Stimulated activated CD8-positive, alpha-beta memory T cell treated with anti-CD3 and anti-CD28 coated beads, Interleukin-7, amount 100 ng/mL, for 48 hours (primary cell): ENCODE measurements at places on chromosomes 3 and 15.

GRCh38 chr3:132368515-132368914, 48.8 kb upstream of the DNAJC13 start:
- no peak for DNase-seq

DNA sequence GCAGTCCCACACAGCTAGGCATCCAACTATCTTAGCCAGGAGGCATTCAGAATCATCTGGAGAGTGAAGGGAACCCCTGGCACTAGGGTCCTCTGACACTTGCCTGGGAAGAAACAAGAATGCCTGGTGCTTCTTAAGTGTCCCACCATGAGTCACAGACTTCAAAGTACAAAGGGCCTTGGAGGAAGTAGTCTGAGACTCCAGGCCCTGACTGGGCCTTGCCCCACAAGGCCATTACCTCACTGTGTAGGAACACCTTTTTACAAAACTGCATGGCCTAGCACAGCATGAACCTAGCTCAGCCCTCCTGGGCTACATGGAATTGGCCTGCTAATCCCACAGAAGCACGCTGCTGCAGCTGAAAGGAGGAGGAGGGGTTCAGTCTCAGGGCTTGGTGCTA, 104.5 kb upstream of the SLCO2A1 start:
- no peak for DNase-seq

GRCh38 chr3:197950677-197951061, 679 bp downstream of the RPL35A start:
- no peak for DNase-seq

- no peak for DNase-seq
Observed at GRCh38 chr15:38745126-38745525, 180.5 kb upstream of the RASGRP1 start.

DNA sequence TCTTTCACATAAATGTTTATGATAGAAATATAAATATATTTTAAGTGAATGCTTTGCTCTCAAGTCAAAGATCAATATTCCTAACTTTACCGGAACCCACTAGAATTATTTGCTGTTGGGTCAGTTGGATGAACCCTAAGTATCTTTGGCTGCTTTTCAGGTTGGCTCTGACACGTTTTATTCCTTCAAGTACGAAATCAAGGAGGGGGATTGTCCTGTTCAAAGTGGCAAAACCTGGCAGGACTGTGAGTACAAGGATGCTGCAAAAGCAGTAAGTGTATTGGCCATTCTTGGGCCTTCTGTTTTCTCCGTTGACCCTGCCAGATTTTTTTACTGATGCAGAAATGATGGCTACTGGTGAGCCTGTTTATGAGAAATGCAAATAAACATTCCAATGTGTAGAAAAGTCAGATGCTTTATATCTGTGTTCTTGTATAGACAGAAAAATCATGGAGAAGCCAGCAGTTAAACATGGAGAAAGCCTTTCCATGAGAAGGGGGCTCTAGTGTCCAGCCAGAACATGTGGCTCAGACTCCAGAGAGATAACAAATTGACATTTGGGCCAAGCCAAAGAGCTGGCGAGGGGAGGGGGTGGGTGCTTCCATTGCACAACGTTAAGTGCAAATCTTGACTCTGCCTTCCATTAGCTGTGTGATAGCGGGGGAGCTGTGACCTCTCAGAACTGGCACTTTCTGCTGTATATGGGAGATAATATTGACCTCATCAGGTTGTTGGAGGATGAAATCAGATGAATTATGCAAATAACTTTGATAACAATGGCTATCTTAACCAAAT, 3.0 kb downstream of the KNG1 start:
- no peak for DNase-seq

DNA sequence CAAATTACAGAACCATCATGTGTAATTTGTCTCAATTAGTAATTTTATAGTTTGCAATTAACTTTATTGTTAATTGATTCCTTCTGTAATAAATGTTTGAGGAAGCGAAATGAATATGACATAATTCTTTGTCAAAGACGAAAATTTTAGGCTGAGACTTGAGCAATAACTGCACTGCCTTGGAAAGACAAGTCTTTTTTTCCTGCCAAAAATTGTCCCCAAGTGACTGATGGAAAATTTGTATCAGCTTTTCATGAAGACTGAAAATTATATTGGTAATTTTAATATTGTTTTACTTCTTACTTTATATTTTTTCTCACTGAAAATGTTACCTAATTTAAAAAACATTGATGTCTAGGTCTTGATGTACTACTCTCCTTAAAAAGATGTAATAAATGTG, 622.6 kb downstream of the NLGN1 start:
- DNase-seq, result no peak

DNA sequence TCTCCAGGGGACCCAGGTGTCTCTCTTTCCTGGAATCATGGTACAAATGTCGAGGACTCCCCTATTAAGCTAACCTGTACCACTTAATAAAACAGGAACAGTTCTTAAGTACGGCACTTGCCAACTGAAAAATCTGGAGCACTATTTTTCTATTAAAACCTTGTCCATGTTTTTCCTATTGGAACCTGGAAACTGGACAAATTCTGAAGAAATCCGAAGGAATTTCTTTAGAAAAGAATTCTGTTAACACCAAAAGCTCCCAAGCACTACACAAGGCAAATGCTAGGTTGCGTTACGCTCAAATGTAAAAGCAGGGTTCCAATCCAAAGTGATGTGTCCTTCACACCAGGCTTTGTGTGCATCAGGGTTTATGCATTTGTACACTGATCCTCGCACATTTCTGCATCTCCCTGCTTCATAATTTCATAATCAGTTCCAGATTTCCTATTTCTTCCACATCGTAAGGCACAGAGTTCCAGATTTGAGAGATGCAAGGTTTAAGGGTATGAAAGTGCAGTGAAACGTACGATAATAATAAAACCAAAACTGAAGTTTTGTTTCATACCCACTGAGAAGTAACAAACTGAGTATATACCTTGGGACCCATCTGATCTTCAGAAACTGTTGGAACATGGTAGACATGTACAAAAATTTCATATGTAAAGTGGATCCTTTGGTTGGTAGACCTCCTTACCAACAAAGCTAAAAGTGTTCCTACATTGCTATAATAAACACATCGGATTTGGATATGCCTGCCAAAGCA, 132.1 kb upstream of the WNT5A start:
- DNase-seq, result no peak

- DNase-seq, result no peak
Observed at GRCh38 chr3:25452740-25453139, 24.7 kb downstream of the RARB start.

GRCh38 chr15:63344731-63345390, 36.8 kb downstream of the CA12 start:
- no peak for DNase-seq

- no peak for DNase-seq
Observed at GRCh38 chr3:82044930-82045705, 283.7 kb upstream of the GBE1 start.

GRCh38 chr3:4972652-4973643, 6.3 kb upstream of the BHLHE40 start:
- DNase-seq, result no peak

- peak; percentile 41 for DNase-seq
Observed at GRCh38 chr3:111541911-111542483, at the start of gene CD96. Gene CD96, plus strand, starts transcription at chr3:111542197. Its CDS starts 52 bp downstream, at chr3:111542249.

- DNase-seq, result no peak
Observed at GRCh38 chr15:98381446-98381845, 266.9 kb upstream of the IGF1R start.

GRCh38 chr3:172562871-172563865, 39.9 kb upstream of the TNFSF10 start:
- DNase-seq, result peak; percentile 25

DNA sequence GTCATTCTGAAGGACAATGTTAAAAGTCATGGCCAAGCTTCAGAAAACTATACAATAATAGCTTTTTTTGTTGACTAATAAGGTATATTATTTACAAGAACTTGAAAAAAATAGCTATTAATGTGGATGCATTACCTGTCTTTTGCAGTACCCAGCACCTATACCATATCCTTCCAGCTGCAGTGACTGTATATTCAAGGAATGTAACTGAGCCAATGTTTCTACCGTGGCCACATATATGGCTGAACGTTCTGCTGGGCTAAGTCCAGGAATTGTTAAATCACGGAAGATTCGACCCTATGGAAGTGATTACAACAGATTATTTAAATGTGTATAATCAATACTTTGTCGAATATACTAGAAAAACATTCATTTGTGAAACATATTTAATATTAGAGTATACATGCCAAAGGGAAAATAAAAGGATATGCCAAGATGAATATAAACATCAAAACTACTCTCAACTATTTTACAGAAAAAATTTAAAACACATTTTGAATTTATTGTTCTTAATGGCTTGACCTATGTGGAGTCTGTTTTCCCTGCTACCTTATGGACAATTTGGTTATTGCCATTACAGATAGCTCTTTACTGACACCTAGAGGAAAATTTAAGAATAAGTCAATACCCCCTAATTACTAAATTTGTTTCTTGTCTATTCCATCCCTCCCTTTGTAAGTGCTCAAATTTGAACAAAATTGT, 17.6 kb downstream of the ACAD11 start:
- no peak for DNase-seq

GRCh38 chr15:61946778-61947177, 113.5 kb downstream of the VPS13C start:
- DNase-seq, result no peak

DNA sequence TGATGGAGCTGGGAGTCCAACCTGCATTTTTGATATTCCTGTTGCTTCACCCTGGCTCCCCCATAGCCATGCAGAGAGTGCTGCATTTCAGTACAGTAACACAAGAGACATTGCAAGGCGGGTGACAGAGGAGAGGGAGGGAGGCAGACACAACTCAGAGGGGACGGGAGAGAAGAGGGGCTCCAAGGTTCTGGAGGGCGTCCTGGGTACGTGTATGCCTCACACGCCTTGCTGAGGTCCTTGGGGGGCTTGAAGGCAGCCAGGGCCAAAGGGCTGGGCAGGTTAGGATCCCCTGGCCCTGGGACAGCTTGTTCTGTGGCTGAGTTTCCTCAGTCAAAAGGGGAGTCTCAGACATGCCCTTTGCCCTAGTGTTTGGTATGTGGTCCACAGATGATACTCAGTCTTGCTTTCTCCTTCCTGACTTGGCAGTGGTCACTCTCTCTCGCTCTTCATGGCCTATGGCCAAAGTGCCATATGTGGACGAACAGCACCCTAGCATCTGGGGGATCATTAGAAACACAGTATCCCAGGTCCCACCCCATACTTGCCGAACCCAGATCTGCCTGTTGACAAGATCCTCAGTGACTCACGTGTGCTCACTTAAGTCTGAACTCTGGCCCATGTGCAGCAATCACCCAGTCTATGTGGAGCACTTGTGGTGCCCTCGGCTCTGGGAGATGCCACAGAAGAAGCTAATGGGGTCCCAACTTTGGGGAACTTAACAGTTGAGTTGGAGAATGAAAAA, 52.9 kb downstream of the FGD5 start:
- no peak for DNase-seq

GRCh38 chr3:88005066-88005465, 53.7 kb downstream of the CGGBP1 start:
- no peak for DNase-seq

GRCh38 chr15:62873203-62873602, 169.3 kb upstream of the TPM1 start:
- no peak for DNase-seq

DNA sequence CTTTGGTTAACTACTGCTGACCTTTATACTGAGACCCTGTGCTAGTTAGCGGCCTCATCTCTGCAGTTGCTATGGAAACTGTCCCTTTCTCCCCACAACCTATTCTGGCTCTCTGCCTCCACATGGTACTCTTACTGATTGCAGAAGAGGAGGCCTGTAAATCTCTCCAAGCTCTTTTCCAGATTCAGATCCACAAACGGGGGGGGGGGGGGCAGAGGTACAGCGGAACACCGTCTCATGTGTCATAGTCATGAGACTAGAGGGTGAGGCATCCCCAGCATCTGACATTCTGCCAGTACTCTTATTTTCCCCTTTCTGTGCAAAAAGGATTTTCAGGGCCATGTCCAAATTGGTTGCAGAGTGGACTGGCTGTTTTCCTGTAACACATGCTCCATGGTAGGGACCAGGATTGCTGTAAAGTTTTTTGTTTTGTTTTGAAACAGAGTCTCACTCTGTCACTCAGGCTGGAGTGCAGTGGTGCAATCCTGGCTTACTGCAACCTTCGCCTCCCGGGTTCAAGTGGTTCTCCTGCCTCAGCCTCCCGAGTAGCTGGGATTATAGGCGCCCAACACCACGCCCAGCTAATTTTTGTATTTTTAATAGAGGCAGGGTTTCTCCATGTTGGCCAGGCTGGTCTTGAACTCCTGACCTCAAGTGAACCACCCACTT, 8.3 kb upstream of the MAP1A start:
- DNase-seq, result no peak

DNA sequence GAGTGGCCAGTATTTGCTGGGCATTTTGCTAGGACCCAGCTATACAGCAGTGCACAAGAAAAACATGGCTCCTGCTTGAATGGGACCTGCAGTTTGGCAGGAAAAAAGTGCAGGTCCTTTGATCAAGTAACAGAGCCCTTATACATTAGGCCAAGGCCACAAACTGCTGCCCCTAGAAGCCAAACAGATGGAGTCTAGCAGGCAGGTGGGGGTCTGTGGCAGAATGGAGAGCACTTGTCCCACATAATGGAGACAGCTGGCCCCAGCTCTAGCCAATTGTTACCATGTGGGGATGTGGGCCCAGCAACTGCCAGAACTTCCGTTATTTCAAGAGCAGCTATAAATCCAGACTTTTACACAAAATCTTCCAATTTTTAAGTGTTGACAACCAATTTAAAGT, 79.3 kb downstream of the SHQ1 start:
- no peak for DNase-seq

GRCh38 chr3:46566040-46566641, at the start of gene LRRC2:
Gene LRRC2, minus strand, starts transcription at chr3:46566302. Its CDS starts 14,711 bp downstream, at chr3:46551591.
- DNase-seq, result no peak

DNA sequence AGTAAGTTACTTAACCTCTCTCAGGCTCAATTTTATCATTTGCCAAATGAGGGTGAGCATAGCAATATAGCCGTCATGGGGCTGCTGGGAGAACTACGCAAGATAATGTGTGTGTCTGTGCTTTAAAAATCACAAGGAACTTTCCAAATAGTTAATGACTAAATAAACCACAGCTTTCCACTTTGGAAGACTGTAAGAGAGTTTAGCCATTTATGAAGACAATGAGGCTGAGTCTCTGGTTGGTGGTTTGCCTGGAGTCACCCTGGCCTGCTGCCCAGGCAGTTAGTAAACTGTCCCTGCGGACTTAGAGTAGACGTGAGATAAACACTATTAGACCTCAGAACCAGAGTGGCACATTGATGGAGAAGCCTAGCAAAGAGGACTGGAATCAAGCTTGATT, 357.7 kb downstream of the CLSTN2 start:
- no peak for DNase-seq

- no peak for DNase-seq
Observed at GRCh38 chr3:17972030-17972429, 229.6 kb upstream of the TBC1D5 start.

DNA sequence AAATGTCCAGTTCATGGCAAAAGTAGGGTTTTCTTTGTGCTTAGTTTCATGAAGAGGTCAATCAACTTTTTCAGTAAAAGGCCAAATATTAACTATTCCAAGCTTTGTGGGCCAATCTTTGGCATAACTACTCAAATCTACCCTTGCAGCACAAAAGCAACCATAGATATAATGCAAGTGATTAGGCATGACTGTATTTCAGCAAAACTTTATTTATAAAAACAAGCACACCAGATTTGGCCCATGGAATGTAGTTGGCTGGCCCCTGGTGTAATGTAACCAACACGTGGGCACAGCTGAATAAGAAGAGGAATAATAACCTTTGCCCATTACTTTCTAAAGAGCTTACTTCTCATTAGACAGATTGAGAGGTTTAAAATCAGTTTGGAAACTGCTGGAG, 50.6 kb downstream of the CASR start:
- DNase-seq, result no peak

- peak; percentile 60 for DNase-seq
Observed at GRCh38 chr15:89179966-89180875, 41.2 kb downstream of the RLBP1 start.
